ENCODE measurements at places on chromosomes 7 and 10.
A peak's percentile ranks its signal among the peaks of the same experiment; 100 is the strongest.

DNA sequence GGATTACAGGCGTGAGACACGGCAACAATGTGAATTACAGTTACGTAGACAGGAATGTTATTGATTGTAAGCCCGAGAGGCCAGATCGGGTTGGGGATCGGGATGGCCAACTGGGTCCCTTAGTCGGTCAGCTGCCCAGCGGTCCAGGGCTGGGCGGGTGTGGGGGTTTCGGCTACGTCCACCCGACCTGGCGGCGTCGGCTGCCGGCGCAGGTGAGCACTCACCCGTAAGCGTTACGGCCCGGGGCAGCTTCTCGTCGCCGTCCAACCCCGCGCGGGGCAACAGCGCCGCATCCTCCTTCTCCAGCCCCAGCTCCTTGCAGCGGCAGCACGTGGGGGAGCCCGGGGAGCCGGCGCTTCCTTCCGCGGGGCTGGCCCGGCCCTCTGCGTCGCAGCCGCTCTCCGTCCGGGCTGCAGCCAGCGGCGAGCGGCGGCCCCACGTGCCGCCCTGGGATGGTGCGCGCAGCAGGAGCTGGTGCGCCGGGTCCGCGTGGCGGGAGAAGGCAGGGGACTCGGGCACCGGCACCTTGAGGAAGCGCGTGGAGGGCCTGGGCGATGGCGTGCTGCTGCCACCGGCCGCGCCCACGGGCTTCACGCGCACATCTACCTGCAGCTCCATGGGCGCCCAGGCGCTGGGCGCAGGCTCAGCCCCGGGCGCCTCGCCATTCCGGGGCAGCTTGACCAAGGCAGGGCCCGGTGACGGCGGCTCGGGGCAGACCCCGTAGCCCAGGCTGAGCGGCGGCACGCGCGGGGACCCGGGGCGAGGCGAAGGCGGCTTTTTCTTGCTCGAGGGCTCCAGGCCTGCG, 609 bp downstream of the KLRG2 start:
- DNase-seq, result peak; percentile 50

DNA sequence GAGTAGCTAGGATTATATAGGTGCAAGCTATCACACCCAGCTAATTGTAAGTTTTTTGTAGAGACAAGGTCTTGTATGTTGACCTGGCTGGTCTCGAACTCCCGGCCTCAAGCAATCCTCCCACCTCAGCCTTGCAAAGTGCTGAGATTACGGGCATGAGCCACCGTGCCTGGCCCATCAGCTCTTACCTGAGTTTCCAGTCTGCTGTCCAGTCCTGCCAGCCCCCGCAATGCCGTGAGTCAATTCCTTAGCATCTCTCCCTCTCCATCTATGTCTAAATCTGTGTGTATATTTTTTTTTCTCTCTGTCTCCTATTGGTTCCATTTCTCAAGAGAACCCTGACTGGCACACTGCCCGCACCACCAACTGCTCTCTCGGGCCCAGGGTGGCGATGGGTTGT, 127.6 kb downstream of the ACTR3B start:
- DNase-seq, result peak; percentile 13

DNA sequence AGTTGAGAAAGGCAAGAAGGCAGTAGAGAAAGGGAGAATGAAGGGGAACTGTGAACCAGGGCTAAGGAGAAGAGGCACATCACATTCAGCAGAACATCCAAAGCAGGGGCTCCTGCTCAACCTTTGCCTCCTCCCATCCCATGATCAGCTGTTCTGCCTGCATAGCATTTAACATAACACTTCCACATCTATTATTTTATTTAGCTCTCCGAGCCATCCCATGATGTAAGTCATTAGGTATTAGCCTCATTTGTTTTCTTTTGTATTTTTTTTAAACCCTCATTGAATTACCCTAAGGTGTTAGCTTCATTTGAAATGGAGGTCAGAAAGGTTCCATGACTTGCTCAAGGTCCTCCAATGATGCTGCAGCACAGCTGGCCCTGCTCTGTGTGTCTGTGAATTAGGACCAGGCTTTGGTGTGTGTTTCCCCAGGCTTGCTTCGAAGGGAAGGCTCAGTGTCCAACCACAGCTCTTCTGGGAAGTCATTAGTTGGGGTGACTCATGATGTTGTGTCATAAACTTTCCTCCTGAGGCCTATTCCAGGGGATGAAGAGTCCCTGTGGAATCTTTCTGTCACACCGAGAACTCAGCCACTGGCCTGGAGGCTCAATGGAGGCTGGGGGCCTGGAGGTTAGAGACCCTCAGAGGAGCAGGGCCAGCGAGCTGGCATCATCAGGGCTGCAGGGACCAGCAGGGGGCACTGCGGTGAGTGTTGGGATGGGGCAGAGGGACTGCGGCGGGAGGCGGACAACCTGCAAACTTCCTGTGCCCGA, 16.5 kb downstream of the NPFFR1 start:
- no peak for DNase-seq

DNA sequence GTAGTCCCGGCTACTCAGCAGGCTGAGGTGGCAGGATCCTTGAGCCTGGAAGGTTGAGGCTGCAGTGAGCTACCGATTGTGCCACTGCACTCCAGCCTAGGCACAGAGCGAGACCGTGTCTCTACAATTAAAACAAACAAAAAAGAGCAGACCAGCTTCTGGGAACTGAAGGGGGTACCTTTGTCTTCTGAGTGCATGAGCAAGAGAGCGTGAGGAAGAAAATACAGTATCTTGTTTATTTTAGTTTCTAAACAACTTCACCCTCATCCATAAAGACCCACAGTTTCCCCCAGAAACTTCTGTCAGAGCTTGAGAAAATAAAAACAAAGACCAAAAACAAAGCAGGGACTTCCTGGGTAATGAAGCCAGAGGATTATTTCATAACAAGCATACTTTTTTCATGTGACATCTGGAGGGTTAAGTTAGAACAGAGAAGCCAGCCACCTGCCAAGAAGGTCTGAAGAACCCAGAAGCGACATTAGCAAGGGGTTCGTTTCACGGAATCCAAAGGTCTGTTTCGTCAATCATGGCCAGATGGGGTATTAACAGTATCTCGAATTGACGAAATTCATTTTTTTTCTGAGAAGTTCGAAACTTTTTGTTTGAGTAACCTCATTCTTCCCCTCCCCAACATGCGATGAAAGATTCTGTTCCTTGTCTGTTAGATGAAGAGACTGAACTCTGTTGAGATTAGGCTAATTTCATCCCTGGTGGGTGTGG, 10.2 kb upstream of the IL2RA start:
- no peak for DNase-seq

GRCh38 chr7:153193144-153193595, 433.6 kb downstream of the ACTR3B start:
- DNase-seq, result peak; percentile 52

DNA sequence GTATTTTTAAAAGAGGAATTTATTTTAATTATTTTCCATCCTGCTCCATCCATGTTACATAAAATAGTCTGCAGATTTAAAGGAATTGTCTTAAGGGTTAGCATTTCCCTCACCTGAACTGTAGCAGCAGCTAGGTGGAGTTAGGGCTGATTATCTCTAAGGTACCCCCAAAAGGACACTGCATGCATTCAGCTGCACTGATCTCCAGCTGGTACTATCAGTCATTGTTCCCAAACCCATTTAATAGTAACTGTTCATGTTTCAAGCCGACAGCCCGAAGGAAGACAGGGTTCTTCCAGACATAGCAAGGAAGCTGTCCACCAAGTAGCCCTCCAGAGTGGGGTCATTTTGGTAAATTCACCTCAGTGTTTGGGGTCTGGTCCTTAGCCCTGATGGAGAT, 48.7 kb downstream of the FAM171A1 start:
- no peak for DNase-seq

- no peak for DNase-seq
Observed at GRCh38 chr10:91557651-91558111, 75.2 kb downstream of the PPP1R3C start.

GRCh38 chr10:2392145-2392812, 655.0 kb upstream of the ADARB2 start:
- DNase-seq, result no peak

- DNase-seq, result no peak
Observed at GRCh38 chr7:32093415-32094408, 23.5 kb upstream of the PDE1C start.

- peak; percentile 82 for DNase-seq
Observed at GRCh38 chr10:71860243-71861029, 9.4 kb upstream of the PSAP start.

- DNase-seq, result no peak
Observed at GRCh38 chr7:106430103-106430502, 145.3 kb upstream of the NAMPT start.

DNA sequence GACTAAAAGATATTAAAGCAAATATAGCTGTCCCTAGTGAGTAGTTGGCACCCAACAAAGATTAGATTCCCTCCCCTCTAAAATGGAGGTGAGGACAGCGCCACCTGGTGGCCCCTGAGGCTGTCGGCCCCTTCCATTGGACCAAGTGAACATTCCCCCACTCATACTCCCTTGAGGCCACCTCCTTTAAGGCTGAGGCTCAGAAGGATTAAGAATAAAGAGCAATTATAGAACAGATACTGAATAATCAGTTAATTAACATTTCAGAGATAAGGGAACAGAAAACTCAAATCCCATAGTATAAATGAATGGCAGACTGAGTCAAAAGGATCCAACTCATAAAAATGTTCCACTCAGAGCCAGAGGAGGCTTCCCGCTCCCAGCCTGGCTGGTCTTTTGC, 130.4 kb upstream of the GHITM start:
- DNase-seq, result no peak

DNA sequence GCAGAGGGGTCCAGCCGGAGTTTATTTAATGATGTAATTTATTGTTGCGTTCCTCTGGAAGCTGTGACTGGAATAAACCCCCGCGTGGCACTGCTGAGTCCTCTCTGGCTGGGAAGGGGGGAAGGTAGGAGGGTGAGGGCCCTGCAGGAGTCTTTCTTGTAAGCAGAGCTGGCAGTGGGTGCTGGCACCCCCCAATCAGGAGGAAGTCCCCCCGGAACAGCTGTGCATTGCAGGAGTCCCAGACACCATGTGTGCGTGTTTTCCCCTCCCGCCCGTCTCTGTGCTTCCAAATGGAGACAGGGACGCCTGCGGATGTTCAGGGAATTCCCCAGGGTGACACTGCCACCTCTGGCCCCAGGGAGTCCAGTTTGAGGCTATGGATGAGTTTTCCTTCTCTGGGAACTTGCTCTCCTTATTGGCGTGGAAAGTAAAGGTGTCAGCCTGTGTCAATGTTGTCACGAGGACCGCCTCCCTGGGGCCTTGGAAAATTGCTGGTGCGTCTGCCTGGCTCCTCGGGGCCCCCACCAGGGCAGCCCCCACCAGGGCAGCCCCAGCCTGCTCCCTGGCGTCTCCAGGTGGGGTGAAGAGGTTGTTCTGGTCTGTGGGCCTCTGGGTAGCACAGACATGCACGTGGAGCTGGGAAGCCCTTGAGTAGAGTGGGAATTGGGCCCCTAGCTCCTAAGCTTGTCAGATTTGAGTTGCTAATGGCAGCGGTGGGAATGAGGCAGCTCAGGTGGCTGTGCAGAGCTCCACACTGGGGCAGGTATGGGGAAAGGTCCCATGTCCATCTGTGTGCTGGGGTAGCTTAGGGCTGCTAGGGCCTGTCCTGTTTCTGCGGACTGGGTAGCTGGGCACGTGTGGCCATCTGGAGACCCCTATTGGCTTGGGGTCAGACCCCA, 2.7 kb downstream of the FZD9 start:
- DNase-seq, result no peak

GRCh38 chr7:116886543-116887156, 24.3 kb downstream of the CAPZA2 start:
- DNase-seq, result no peak

DNA sequence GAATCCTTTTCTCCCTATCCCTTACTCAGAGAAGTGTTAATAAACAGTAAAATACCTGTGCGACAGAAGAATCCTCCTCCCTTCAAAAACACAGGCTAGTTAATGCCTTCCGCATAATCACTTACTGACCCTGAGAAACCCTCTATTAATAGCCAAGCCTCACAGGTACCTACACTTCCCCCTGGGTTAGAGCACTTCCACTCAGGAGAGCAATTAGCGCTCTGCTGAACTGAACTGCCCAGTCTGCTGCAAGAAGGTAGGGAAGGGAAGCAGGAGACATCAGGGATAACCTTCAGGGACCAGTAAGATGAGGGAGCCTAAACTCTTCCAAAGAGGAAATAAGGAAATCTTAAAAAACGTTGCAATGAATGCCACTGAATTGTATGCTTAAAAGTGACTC, 39.6 kb downstream of the KIAA1549 start:
- no peak for DNase-seq

GRCh38 chr10:113754125-113754524, 2.6 kb downstream of the PLEKHS1 start:
- DNase-seq, result no peak

GRCh38 chr10:78875932-78876331, 192.8 kb upstream of the ZMIZ1 start:
- DNase-seq, result no peak

DNA sequence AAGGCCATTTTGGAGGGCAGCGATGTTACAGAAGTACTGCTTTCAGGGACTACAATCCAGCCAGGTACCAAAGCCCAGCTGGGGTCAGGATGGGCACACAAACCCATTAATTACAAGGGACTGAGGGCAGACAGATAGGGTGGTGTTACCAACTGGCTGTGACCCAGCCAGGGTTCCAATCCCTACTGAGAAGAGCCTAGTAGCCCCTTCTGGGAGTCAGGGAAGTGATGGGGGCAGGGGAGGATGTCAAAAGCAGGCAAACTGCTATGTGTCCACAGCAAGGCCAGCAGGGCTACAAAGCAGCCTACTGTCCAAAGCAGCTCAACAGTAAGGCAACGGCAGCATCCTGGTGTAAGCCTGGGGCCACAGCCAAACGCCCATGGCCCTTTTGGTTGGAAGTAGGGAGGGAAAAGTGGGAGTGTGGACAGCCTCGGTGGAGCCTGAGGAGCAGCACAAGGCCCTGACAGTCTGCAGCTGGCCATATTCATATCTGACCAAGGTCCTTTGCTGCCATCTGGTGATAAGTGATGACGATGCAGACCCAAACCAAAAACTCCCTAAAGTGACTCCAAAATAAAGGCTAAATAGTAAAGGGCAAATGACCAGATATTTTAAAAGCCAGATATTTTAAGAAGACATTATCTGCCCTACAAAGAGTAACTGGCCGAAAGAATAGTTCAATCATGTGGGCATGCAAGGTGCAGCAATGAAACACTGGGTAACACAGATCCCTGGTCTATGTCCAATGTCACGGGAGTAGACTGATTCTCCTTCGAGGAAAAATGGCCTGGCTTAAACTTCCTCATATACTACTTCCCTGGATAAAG, 56.9 kb downstream of the XPNPEP1 start:
- DNase-seq, result no peak

DNA sequence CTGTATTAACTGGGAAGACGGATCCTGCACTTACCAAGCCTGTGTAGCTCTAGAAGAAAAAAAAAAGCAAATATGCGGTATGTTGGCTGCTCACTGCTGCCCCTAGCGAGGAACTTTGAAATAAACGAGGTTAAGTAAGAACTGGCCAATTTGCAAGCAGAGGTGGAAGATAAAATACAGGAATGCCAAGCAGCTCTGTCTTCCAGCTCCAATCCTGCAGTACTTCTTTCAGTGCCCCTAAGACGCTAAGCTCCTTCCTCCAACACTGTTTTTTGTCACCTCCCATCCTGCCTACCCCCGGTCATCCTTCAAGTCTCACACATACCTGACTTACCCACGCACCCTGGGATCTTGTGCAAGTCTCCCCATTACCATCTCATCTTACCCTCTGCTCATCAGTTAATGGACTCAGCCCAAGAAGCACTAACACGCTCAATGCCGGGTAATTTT, 809 bp downstream of the C10orf143 start:
- peak; percentile 84 for DNase-seq

Measured in right forelimb (tissue), 1 donor.